ENCODE measurements at places on chromosomes 1 and 21. TPM values are rescaled to one million over a fixed set of nuclear protein-coding genes. Genes with fewer than 3 reads are reported as not detected.

- no peak for DNase-seq
Observed at GRCh38 chr1:54220004-54220811, 20.2 kb downstream of the MRPL37 start.

DNA sequence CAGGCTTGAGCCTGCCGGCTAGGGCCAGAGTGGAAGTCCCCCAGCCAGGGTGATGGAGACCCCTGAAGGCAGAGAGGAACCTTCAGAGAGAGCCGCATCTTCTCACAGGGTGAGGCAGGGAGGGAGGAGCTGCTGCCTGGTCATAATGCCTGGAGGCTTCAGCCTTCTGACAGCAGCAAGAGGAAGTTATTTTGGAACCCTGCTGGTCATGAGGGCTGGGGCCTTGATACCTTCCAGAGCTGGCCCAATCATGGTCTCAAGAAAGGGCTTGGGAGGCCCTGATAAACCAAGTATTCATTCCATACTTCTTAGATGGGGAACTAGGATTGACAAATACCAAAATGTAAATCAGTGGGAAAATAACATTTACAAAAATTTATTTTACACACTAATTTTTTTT lies 26.6 kb upstream of the MPZL1 start:
- DNase-seq: no peak

- DNase-seq: no peak
Observed at GRCh38 chr1:151340870-151341754, 5.9 kb downstream of the RFX5 start.

GRCh38 chr1:116704278-116704677 lies 36.7 kb upstream of the IGSF3 start:
- DNase-seq: no peak

DNA sequence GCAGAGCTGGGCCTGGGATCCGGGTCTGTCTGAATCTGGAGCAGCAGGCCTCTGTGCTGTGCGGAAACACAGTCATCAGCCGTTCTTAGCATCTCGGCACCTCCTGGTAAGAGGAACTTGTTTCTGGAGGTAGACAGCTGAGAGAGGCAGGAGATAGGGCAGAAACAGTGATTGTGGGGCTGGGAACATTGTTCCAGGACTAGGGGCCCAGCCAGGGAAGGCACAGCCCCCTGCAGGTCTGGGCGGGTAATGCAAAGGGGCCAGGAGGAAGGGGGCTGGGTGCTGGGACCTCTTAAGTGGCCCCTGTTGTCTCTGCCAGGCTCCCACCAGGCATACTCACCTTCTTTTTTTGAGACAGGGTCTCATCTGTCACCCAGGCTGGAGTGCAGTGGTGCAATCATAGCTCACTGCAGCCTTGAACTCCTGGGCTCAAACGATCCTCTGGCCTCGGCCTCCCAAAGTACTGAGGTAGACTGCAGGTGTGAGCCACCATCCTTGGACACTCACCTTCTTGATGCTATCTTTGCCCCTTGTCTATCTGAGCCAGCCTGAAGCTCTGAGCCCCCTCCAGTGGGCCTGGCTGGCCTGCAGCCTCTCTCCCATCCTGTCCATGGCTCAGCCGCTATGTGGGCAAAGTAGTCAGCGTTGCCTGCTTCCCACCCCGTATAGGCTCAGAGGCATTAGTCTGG lies 134.3 kb upstream of the ZBTB40 start:
- DNase-seq: no peak

GRCh38 chr1:76291737-76292136 lies 217.2 kb downstream of the ST6GALNAC3 start:
- no peak for DNase-seq

DNA sequence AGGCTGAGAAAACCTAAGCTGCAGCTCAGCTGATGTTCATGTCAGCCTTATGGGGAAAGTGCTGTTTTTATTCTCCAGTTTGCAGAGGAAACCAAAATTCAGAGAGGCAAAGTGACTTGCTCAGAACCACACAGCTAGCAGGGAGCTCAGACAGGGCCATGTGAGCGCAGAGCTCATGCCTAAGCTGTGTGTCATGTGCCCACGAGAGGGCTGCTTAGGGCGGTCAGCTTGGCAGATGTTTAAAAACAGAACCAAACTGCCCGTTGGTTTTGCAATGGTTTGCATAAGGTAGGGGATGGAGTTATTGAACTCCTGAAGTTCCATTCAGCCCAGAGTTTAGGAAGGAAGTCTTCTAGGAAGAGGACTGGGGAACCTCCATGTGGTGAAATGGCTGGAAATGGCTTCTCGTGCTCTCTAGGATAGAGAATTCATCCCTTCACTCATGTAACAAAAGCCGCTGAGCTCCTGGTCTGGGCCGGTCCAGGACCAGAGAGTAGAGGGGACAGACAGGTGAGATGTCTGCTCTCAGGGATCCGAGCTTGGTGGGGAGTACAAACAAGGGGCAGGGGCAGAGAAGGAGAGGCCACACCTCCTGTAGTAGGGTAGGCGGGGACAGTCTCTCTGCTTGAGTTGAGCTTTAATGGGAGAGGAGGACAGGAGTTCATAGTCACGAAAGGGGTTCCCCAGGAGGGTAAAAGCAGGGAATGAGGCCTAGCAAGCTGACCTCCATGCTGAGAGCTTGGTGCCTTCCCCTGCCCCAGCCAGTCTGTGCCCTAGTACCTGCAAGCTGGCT lies 46.9 kb downstream of the ARHGEF10L start:
- no peak for DNase-seq

DNA sequence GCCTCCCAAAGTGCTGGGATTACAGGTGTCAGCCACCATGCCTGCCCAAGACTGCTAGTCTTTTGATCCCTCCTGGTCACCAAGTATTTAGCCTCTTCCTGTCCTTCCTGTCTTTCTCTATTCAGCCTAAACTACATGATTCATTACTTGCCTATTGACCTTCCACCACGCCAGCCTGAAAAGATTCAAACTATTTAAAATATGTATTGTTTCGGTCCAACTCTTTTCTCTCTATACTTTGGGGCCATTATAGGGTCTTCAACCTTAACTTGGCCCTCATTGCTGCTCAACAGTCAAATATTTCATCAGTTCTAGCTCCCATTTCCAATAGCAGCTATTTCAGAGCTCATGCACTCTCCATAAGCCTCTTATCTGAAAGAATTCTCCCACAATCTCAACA lies 153.0 kb downstream of the TNFSF18 start:
- DNase-seq: no peak

Gene BARHL2
- not detected for total RNA-seq

Gene KCNC4
- total RNA-seq: 4.4 TPM

Gene CYP4A11
- total RNA-seq: not detected

Gene NIBAN1
- total RNA-seq: 10.7 TPM

Gene PLD5
- total RNA-seq: 0.28 TPM

Gene LRRN2
- total RNA-seq: 1.8 TPM

Gene AGT
- 2.5 TPM for total RNA-seq

Gene VAMP4
- 8.5 TPM for total RNA-seq
